Osteocyte (in vitro differentiated cells): ENCODE measurements at places on chromosomes 4 and X. TPM values are rescaled to one million over a fixed set of nuclear protein-coding genes. Genes with fewer than 3 reads are reported as not detected.
A peak's percentile ranks its signal among the peaks of the same experiment; 100 is the strongest.

ASMT gene
- total RNA-seq: not detected in 2 replicates

- H3K4me3 ChIP-seq: peak overlapping the region; percentile 95
- H3K27ac ChIP-seq: peak overlapping the region; percentile 100
- no peaks in the 10 kb centered on the region for H3K27me3 ChIP-seq
These were observed 1.2 kb downstream of the ATP10D start for GRCh38 chr4:47486231-47486673.

FHIP1A gene
- total RNA-seq: 0.86 and 0.94 TPM in 2 replicates

GRCh38 chr4:156558373-156559025 lies 413.1 kb downstream of the PDGFC start:
- no peak overlapping the region for H3K4me3 ChIP-seq
- H3K36me3 ChIP-seq: peaks cover 3% of the 10 kb centered on the region
- H3K27me3 ChIP-seq: no peaks in the 10 kb centered on the region

GRCh38 chr4:164943192-164943591 lies 34.3 kb downstream of the TRIM61 start:
- DNase-seq: no peak
- H3K4me3 ChIP-seq: no peak overlapping the region
- H3K27me3 ChIP-seq: peaks cover 22% of the 10 kb centered on the region
- no peaks in the 10 kb centered on the region for H3K36me3 ChIP-seq

SRPK3 gene
- total RNA-seq: not detected in 2 replicates

GPRASP1 gene
- 3.3 and 3.5 TPM in 2 replicates for total RNA-seq

GRCh38 chrX:68534691-68535090 lies 35.8 kb downstream of the YIPF6 start:
- H3K4me3 ChIP-seq: no peak overlapping the region
- no peaks in the 10 kb centered on the region for H3K27me3 ChIP-seq
- DNase-seq: no peak
